ENCODE measurements at places on chromosomes 7 and 10. TPM values are rescaled to one million over a fixed set of nuclear protein-coding genes. Genes with fewer than 3 reads are reported as not detected.
A peak's percentile ranks its signal among the peaks of the same experiment; 100 is the strongest.

DNA sequence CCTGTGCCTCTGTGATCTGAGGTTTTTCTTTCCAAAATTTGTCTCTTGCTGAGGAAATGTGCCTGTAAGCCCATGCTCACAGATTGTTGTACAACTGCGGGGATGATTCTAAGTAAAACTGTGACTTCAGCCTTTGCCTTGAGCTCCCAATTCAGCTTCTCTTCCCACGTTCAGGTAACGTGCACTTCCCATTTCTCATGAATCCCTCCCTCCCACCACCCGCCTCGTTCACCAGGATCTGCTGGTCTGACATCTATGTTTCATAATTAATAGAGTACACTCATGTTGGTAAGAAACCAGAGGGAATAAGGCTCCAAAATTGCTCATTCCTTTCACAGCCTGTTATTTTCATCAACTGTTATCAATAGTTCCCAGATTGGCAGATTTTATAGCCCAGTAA lies 332.6 kb upstream of the TPK1 start:
- no peaks in the 10 kb centered on the region for H3K4me1 ChIP-seq
- no peaks in the 10 kb centered on the region for H3K36me3 ChIP-seq
- H3K4me3 ChIP-seq = no peak overlapping the region
- H3K27me3 ChIP-seq = no peaks in the 10 kb centered on the region

- no peaks in the 10 kb centered on the region for H3K36me3 ChIP-seq
- no peak overlapping the region for H3K27ac ChIP-seq
- H3K27me3 ChIP-seq = no peaks in the 10 kb centered on the region
- no peaks in the 10 kb centered on the region for H3K4me1 ChIP-seq
- H3K4me3 ChIP-seq = no peak overlapping the region
- DNase-seq = no peak
These were observed 10.2 kb downstream of the UMAD1 start for GRCh38 chr7:7650682-7651206.

DNA sequence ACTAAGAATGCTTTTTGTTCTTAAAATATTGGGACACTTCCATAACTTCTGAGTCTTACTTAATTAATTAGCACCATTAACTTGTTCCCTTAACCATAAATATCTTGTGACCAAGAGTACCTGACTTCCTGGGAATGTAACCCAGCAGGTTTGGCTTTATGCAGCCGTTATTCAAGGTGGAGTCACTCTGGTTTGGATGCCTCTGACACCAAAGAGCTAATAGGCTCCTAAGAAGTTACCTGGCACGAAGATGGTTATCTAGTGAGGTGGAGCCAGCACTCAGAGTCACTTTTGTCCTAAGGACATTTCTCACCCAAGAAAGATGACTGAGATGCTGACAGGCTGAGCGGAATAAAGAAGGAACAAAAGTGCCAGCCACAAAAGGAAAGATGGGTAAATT lies 172.3 kb downstream of the C1GALT1 start:
- no peak overlapping the region for H3K4me3 ChIP-seq
- no peaks in the 10 kb centered on the region for H3K36me3 ChIP-seq
- DNase-seq = peak; percentile 19

GRCh38 chr10:15725603-15726002 lies 5.9 kb upstream of the ITGA8 start:
- no peaks in the 10 kb centered on the region for H3K36me3 ChIP-seq
- H3K4me1 ChIP-seq = no peaks in the 10 kb centered on the region
- peaks cover 17% of the 10 kb centered on the region for H3K27me3 ChIP-seq
- no peak overlapping the region for H3K27ac ChIP-seq
- peak; percentile 27 for DNase-seq
- no peak overlapping the region for H3K4me3 ChIP-seq

DNA sequence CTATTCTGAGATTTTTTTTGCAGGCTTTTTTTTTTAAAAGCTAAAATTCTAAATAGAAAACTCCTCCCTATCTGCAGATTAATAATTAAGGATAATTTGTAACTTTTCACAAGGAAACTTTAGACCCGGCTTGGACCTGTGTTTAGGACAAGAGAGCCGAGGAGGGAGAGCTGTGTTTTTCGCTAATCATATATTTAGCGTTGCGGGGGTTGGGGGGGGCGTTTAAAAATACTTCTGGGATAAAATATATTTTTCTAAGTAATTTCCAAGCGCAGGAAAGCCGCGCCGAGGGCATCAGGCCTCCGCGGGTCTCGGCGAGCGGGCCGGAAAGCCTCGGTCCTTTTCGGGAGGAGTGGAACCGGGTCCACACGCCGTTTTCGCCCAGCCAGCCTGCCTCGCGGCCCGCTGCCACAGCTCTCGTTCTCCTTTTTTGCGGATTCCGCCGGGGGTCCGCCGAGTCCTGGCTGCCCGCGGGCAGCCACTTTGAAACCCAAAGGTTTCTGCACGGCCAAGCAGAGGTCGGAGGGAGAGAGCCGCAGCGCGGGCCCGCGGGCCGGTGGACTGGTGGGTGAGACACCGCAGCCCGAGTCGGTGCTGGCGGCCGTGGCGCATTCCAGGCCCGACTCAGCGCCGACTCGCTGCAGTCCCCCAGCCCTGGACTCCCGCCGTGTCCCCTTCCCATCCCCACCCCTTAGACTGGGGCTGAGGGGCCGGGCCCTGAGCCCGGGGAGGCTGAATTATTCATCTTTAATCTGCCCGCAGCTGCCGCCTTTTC lies 2.3 kb downstream of the PAX2 start:
- no peaks in the 10 kb centered on the region for H3K27me3 ChIP-seq
- no peak for DNase-seq
- no peaks in the 10 kb centered on the region for H3K36me3 ChIP-seq
- no peak overlapping the region for H3K27ac ChIP-seq

GRCh38 chr10:88672041-88672440 lies 7.8 kb downstream of the LIPF start:
- H3K4me3 ChIP-seq = no peak overlapping the region
- H3K27me3 ChIP-seq = no peaks in the 10 kb centered on the region
- H3K36me3 ChIP-seq = no peaks in the 10 kb centered on the region
- H3K4me1 ChIP-seq = no peaks in the 10 kb centered on the region
- no peak for DNase-seq

DNA sequence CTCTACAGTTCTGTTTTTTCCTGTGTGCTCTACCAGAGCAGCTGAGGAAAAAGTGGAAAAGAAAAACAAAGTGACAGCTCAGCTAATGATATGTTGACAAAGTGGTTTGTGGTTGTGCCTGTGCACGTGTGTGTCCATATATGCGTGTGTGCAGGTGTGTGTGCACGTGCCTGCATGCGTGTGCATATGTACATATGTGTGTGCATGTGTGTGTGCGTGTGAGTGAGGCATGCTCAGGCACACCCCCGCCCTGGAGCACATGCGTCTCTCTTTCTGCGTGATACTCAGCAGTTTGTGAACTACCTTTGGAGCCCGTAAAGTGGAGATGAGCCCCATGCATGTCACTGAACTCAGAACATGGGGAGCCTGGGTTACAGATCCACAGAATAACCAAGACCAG lies 84.5 kb upstream of the GPR26 start:
- H3K36me3 ChIP-seq = no peaks in the 10 kb centered on the region
- H3K27me3 ChIP-seq = peaks cover 51% of the 10 kb centered on the region
- H3K27ac ChIP-seq = no peak overlapping the region
- H3K4me3 ChIP-seq = no peak overlapping the region
- peaks cover 3% of the 10 kb centered on the region for H3K4me1 ChIP-seq

GRCh38 chr7:123148813-123149212 lies 51.0 kb downstream of the SLC13A1 start:
- no peaks in the 10 kb centered on the region for H3K36me3 ChIP-seq
- H3K27ac ChIP-seq = no peak overlapping the region
- no peak for DNase-seq
- no peak overlapping the region for H3K4me3 ChIP-seq
- H3K4me1 ChIP-seq = no peaks in the 10 kb centered on the region

DNA sequence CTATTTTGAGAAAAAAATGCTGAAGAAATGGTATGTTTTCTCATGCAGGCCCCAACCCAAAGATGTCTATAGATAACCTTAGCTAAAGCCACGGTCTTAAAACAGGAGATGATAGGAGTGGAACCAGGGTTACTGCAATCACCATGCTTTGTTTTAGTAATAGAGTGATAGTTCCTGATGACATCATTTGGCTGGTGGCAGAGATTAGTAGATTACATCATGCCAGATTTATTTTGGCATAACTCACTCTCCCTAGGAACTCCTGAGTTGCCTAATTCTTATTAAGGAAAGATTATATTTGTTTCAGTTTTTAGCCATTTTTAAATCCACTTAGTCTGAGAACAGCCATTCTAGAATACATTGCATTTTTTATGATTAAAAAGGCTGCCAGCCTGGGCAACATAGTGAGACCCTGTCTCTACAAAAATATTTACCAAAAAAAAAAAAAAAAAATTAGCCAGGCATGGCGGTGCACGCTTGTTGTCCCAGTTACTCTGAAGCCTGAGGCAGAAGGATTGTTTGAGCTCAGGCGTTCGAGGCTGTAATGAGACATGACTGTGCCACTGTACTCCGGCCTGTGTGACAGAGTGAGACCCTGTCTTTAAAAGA lies 17.8 kb downstream of the ENO4 start:
- H3K27me3 ChIP-seq = no peaks in the 10 kb centered on the region
- DNase-seq = no peak
- H3K36me3 ChIP-seq = no peaks in the 10 kb centered on the region

DNA sequence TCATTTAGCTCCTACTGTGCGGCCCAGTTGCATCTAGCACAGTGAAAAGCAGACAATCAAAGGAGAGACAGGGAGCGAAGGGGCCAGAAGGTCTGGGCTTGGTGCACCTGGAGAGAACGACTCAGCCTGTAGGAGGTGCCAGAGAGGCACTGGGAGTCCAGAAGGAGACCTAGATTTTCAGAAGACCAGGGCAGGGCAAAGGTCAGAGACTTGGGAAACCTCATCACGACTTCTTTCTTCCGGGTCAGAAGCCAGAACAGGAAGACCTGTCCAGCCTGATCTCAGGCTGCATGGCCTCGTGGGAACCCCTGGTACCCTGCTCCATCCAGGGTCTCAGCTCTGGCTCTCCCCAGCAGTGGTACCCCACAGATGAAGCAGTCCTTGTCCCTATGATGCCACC lies 5.2 kb downstream of the AGAP3 start:
- H3K4me1 ChIP-seq = peaks cover 10% of the 10 kb centered on the region
- no peak for DNase-seq

SUV39H2 gene
- 26.6 TPM for total RNA-seq

GPR26 gene
- not detected for total RNA-seq
